Activated CD8-positive, alpha-beta memory T cell treated with anti-CD3 and anti-CD28 coated beads, Interleukin-2, amount 50 U/mL, for 4 hours (primary cell): ENCODE measurements at places on chromosomes 2 and 18.

DNA sequence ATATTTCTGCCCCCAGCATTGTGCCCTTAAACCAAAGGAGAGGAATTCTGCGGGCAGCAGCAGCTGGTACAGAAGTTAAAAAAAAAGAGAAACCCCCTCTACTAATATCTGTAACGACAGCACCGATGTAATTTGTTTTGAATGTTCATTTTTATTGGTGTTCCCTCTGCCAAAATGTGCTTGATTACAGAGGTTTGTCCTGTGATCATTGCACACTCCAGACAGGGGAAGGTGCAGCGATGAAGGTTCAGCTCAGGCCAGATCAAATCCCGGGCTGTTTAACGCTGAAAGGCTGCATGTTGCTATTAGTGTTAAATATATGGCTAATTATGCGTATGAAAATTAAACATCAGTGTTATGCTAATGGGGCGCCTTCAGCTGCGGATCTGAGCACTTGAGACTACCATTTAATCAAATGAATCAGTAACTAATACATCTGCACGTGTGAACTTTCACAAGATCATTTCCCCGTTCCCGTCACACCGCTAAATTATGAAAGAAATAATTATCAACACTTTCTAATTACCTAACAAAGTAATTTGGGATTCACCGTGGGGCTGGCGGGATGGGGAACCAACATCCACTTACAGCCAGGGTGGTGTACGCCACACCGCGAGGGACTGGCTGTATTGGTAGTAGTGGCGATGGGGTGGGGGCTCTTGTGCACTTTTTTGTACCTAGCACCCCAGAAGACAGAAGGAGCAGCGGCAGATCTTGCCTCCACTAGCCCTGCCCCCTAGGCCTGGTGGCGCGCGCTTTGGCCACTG lies 1.5 kb upstream of the DLX1 start:
- no peak for DNase-seq

- no peak for DNase-seq
Observed at GRCh38 chr2:144924827-144925226, 404.9 kb upstream of the ZEB2 start.

GRCh38 chr18:44411976-44412375 lies 268.7 kb upstream of the SETBP1 start:
- DNase-seq, result no peak

GRCh38 chr2:133424876-133425275 lies 143.4 kb downstream of the NCKAP5 start:
- DNase-seq, result no peak

DNA sequence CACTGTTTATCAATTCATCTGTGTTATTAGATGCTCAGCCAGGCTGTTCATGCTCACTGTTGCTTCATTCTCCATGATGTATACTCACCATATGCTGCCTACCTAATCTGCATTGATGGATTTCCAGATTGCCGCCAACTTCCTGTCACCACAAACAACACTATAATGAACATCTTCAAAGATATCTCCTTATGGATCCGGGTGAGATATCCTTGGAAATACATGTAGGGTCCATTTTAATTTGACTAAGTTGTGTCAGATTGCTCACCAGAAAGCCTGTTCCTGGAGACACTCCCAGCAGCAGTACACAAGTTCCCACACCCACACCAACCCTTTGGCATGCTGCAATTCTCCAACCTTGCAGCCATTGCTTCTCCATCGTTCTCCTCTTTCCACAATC lies 547.5 kb upstream of the TNP1 start:
- DNase-seq, result no peak

DNA sequence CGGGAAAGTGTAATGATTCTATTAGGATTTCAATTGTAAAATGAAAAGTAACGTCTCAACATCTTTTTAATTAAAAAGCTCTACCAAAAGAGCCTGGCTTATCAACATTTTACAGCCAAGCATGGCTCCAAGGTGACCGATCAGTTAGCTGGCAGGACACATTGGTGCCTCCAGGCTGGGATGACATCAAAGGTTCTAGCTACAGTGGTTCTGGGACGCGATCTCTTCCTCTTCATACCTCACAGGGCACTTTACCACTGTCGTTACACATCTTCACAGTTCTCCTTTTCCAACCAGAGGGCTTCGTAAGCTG lies 693 bp downstream of the ORC2 start:
- DNase-seq, result no peak

- DNase-seq, result no peak
Observed at GRCh38 chr2:44942304-44943030, 965 bp downstream of the SIX3 start.

DNA sequence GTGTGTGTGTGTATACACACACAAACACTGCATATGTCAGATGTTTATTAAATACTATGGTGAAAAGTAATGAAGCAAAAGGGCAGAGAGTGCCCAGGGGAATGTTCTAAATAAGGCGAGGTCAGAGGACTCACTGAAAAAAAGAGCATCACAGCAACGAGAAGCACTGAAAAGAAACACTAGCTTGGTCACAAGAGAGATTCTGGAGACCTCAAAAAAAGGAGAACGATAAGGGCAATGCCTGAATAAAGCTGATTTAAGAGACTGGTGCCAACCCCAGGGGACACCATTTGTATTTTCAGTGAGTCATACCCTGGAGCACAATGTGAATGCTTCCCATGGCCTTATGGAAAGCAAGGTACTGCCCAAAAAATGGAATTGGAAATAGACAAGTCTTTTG lies 14.5 kb downstream of the SLC40A1 start:
- no peak for DNase-seq

- no peak for DNase-seq
Observed at GRCh38 chr18:40215979-40216378, 1739.1 kb upstream of the PIK3C3 start.

DNA sequence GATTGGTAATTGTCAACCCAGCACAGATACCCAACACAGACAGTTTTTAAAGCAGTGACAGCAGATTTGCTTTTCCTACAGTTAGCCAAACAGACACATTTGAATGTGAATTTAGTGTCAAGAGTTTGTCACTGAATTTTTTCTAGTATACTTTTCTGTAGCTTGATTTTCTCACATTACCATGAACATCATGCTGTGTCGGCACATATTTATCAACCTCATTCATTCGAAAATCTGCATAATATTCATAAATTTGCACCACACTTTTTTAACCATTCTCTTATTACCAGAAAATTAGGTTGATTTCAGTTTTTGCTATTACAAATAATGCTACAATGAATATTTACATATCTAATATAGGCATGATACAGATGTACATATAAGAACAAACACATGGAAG lies 27.0 kb upstream of the DSG3 start:
- no peak for DNase-seq

DNA sequence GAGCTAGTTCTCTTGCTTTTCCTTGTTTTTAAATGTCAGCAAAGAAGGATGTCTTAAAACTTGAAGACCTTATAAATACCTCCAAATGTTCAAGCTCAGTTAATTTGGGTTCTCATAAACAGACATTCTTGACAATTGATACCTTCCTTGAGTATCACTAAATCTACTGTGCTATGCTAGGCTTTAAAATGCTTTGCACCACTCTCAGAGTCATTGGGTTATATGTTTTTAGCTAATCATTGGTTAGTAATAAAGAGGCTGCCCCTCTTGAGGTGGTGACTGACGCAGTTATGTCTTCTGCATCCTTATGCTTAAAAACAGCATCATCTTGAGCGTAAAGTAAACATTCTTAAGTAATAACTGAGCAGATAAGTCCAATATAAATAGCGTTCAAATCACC lies 276.0 kb downstream of the AGPS start:
- DNase-seq, result no peak

- no peak for DNase-seq
Observed at GRCh38 chr2:106316915-106317314, 122.8 kb upstream of the UXS1 start.

DNA sequence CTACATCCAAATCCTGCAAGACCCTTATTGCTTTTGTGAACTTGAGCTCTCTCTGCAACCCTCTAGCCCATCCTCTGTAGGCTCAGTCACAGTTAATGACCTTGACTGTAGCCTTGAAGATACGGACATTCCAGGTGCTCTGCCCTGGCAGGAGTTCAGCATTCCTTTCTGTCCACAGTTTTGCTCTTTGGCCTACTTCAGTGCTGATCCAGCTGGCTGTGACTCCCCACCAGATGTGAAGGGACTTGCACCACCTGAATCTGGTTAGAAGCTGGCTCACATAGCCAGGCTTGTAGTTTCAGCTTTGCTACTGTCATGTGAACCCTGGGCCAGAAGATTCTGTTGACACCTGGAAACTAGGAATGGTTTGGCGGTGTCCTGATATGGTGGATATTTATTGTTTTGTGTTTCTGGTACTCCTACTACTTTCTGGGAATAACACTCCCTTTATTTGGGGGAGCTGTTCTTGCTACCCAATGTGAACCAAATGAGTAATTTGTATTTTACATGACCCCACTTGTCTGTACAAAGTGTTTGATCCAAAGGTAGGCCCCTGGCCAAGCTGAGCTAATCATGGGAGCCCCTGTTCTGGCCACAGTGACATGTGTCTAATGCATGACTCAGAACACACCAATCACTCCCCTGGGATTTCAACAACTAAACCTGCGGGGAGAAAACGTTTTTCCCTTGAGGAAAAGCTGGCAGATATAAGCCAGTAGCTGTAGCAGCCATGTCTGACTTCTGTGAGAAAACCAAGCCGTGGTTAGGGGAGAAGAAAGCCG lies 73.4 kb downstream of the CDCA7 start:
- no peak for DNase-seq

GRCh38 chr18:7727361-7728076 lies 160.4 kb downstream of the PTPRM start:
- DNase-seq, result no peak

DNA sequence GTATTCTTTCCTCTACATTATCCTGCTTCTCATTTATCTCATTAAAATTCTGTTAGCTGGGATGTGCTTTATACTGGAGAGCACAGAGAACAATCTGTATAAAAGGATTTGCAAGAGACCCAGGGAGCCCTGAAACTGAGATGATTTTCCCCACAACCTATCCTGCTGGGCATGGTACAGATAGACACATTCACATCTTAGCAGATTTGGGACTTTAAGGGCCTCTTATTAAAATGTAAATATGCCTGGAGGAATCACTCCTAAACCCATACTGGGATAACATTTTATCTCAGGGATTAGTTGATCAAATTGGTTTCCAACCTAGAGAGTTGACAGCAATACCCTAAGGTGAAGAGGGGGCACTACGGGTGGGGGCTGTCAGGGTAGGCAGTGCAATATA lies 45.5 kb downstream of the AOX1 start:
- DNase-seq, result no peak

DNA sequence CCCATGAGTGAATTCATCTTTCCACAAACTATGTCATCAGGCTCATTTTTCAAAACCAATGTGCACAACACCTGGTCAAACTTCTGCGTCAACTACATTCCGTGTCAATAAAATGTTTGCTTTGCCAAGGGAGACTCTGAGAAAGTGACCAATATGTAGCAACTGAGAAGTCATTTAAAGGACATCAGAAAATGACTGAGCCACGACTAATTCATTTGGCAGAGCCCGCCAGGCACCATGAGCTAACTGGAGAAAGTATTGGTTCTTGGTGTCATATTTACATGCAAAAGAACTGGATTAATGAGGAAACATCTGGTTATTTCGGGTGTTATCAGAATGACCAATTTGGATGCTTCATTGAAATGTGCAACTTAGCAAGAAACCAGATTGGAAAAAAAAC lies 7.2 kb downstream of the RND3 start:
- no peak for DNase-seq
